ENCODE measurements at places on chromosomes 5 and 9.

DNA sequence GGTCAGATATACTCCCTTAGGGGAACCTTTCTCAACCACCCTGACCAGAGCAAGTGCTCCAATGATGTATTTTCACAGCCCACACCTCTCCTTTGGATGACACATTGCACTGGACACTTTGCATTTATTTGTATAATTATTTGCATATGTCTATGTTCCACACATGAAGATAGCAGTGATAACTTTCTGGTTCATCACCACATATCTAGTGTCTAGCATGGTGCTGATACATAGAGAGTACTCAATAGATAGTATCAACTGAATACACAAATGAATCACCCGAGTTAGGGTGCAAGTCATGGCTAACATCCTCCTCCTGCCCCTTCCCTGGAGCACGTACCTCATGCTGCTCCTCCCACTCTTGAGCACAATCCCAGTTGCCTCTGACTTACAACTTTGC is 617.6 kb downstream of the EBF1 start:
- no peak for DNase-seq

- no peak for DNase-seq
Measured at GRCh38 chr9:123115146-123115913, 81.9 kb downstream of the GPR21 start.

DNA sequence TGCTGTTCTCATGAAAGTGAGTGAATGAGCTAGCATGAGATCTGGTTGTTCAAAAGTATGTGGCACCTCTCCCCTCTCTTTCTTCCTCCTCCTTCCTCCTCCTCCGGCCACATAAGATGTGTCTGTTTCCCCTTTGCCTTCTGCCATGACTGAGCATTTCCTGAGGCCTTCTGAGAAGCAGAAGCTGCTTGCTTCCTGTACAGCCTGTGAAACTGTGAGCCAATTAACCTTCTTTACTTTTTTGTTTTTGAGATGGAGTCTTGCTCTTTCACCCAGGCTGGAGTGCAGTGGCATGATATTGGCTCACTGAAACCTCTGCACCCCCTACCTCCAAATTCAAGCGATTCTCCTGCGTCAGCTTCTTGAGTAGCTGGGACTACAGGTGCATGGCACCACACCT is 6.1 kb downstream of the S100Z start:
- DNase-seq = no peak

GRCh38 chr5:86862093-86862492 is 244.4 kb downstream of the COX7C start:
- DNase-seq = no peak

DNA sequence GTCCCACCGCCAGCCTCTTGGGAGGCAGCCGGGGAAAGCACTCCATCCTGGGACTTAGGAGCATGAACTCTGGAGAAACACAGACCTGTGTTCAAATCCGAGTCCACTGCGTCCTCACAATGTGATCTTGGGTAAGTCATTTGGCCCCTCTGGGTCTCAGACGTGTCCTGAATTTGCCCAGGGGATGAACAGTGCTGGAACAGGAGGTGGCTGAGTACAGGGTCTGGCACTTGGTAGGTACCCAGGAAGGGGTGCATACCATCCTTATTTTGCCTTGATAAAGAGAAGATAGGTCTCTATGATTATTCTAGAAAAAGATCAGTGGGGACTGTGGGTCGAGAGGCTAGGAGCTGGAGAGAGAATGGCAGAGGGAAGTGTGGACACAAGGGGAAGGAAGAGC is 135.7 kb downstream of the FGF18 start:
- no peak for DNase-seq

DNA sequence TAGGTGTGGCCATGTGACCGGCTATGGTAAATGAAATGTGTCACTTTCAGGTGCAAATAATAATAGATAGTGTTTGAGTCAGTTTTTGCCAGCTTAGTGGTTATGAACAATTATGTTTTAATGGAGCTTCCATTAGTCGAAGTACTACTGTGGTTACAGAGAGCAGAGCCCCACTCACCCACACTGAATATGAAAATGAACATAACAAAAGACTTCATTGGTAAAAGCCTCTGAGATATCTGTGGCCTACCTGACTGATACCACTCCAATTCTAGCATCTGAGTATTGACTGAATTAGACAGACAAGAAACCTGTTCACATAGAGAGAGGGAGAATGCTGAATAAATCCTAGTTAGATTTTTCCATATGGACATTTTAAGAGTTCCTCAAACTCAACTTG is 405.6 kb downstream of the BRINP1 start:
- no peak for DNase-seq

Data from stimulated activated CD4-positive, alpha-beta T cell treated with anti-CD3 and anti-CD28 coated beads, TNF-alpha, amount 100 ng/mL, for 1 hour (primary cell).